Stimulated activated CD8-positive, alpha-beta memory T cell treated with anti-CD3 and anti-CD28 coated beads, Interleukin-4, amount 100 ng/mL, for 1 hour (primary cell): ENCODE measurements at places on chromosomes 16 and 17.

DNA sequence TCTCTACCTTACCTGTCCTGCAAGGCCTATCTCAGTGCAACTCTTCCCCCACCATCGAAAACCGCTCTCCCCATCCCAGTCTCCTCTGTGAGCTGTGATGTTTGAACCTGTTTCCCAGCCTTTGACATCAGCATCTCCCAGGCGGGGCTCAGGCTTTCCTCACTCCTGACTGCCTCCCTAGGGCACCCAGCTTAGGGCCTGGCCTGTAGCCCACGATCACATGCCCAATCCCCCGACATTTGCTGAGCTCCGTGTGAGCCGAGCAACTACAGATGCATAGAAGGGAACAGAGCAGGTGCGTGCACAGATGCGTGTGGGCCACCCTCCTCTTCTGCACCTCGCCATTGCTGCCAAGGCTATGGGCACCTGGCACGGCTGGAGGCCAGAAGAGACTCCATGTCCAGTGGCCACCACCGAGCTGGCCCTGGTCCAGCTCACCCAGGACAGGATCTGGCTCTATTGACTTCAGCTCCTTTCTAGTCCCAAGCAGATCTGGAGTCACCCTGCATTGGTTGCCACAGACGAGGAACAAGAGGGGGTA, 35.5 kb upstream of the CMIP start:
- DNase-seq: no peak

DNA sequence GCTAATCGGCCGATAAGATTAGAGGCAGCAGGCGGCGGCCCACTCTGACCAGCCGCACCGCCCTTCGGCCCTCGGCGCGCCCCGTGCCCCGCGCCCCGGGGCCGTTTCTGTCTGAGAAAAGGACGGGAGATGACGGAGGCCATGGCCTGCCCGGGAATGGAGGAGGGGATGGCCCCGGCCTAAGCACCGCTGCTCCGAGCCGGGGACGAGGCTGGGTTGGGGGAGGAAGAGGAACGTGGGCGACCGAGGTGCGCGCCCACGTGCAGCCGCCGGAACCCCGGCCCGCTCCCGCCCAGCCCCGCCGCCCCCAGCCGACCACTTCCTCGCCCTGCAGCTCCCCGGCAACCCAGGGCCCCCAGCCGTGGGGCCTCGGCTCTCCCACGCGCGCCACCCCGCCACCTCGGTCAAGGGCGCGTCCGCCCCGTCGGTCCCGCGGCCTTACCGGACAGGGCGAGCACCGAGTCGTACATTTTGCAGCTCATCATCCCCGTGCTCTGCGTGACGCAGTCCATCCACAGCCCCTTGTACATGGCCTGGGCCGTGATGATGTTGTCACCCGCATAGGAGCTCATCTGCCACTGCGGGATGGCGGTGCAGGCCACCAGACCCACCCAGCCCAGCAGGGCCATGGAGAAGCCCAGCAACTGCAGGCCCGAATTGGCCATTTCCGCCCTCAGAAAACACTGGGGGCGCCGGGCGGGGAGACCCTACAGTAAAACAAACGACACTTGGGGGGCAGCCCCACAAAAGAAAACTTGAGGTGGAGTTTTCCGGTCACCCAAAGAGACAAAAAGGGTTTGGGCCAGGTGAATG, 693 bp downstream of the CLDN7 start:
- DNase-seq: no peak

- DNase-seq: no peak
These were observed 91.9 kb downstream of the RPTOR start for GRCh38 chr17:80636361-80637018.

DNA sequence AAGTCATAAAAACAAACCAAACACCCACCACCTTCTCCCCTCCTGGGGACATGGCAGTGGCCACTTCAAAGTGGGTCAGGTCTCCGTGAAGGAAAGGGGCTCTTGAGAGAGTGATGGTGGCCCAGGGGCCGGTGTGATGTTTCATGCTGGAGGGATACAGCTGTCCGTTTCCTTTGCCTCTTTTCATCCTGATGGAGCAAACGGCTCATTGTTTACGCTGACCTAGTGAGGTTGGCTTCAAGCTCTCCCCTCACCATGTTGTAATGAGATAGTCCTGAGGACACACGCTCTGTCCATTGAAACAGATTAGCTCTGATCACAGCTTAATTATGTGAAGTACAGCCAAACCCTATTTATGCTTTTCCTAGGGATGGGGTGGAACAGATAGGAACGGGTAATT, 34.2 kb downstream of the CDH13 start:
- DNase-seq: no peak

DNA sequence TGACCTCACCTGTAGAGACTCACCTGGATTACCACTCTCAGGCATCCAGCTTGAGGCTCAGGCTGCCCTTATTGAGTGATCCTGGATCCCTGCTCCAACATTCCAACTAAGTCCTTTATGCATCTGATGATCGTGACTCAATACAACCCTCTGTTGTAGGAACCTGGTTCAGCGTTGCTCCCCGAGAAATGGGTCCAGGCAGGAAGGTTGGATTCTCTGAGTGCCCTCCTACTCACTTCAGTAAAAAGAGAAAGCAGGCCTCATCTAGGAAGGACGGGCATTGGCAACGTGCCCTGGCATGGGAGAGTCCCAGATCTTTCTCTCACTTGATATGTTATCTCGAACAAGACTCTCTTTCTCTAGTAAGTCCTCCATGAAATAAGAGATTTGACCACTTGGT, at the start of gene OR3A1:
Gene OR3A1, minus strand, starts transcription at position 101 of the 400 bp plus-strand sequence. CDS start 5,778 bp downstream, outside the sequence.
- no peak for DNase-seq

GRCh38 chr17:20083156-20083859, 74.1 kb downstream of the SPECC1 start:
- no peak for DNase-seq

DNA sequence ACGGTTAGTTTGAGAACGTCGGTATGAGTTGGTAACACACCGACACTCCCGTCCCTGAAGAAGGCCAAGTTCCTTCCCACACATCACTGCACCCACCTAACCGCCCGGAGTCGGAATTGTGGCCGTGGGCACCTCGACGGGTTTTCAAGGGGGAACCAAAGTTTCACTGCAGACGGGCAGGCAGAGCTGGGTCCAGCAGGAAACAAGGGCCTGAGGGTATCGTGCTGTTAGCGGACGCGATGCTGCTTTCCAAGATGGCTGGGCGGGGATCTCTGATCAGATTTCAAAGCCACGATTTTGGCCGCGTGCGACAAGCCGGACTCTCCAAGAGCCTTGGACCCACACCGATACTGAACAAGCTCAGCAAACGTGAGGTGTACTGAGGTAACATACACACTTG, 82.3 kb upstream of the DOC2B start:
- DNase-seq: no peak

GRCh38 chr16:66270333-66270927, 96.1 kb upstream of the CDH5 start:
- DNase-seq: peak; percentile 19

DNA sequence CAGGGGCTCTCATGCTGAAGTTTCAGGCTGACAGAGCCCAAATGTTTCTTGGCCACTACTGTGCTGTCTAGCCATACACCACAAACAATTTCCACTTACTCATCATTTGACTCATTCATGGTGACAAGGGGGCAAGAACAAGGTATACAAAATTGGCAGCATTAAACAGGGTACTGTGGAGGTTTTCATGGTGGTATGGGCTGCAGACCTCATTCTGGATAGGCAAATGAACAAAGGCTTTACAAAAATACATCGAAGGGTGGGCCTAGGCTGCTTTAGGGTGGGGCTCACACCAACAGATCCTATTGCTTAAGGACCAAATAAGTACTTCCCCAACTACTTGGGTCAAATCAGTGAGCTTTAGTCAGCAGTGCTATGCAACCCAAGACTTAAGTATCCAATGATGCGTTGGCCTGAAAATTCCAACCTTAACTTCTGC, 53.0 kb downstream of the N4BP1 start:
- no peak for DNase-seq

DNA sequence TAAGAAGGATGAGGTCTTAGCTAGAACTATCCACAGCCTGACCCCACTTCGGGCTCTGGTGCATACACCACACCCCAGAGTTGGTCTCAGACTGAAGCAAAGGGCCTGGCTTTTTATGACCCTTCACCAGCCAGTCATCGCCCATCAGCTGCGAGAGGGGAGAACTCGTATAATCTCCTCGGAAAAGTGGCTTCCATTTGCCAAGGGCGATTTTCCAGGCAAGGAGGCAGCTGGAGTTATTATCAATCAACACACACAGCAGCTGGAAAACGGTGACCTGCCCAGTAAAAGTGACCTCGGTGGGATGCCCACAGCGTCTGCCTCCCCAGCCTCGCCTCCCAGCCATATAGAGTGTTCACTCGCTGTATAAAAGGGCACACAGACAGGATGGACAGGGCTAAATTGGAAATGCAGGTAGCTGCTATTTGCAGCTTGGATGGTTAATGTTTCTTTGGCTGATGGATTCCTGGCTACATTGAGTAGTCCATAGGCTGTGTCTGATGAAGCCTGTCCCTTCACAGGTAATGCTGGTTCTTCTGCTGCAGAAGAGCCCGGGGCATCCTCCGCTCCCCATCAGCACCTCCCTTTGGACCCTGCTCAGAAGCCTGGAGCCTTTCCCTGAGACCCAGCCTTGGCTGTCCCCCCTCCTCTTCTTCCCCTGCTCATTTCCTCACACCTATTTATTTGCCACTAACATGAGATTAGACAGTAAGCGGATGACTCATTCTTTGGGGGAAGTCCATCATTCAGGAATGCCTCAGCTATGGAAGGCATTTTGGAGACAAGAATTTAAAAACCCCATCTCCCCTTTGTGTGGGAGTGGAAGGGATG, 45.7 kb downstream of the TMEM186 start:
- DNase-seq: no peak

- DNase-seq: no peak
These were observed 48.6 kb upstream of the MNT start for GRCh38 chr17:2449486-2449885.

DNA sequence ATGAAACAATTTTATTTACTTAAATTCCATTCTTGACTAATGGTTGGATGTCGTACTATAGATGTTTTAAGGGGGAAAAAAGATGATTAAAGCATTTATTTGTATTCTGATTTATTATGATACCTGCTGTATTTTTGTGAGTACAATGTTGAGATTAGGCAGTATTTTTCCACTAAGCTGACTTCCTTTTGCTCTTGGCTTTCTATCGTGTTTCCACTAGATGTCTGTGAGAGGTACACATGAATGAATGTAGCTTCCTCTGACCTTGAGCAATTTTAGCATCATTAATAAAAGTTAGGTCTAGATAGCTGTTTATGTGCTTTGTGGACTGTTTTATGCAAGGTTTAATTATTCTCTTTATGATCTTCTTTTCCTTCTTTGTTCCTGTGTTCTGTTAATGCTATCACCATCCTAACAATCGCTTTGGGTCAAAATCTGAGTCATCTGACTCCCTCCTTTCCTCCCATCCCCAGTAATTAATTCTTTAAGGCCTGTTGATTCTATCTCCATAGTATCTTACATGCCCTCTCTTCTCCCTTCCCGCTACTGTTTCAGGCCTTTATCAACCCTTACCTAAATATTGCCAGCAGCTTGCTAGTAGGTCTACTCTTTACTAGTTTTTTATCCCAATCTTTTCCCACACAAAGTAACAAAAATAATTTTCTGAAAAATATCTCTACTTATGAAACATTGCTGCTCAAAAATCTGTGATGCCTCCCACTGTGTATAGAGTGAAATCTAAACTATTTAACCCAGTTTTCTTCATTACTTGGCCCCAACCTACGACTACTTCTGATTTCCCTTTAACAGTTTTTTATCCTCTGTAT, 76.0 kb downstream of the VMP1 start:
- no peak for DNase-seq

- no peak for DNase-seq
These were observed 491 bp downstream of the TRAP1 start for GRCh38 chr16:3716831-3717234.

GRCh38 chr17:78338486-78339259, 21.2 kb downstream of the SOCS3 start:
- DNase-seq: no peak

DNA sequence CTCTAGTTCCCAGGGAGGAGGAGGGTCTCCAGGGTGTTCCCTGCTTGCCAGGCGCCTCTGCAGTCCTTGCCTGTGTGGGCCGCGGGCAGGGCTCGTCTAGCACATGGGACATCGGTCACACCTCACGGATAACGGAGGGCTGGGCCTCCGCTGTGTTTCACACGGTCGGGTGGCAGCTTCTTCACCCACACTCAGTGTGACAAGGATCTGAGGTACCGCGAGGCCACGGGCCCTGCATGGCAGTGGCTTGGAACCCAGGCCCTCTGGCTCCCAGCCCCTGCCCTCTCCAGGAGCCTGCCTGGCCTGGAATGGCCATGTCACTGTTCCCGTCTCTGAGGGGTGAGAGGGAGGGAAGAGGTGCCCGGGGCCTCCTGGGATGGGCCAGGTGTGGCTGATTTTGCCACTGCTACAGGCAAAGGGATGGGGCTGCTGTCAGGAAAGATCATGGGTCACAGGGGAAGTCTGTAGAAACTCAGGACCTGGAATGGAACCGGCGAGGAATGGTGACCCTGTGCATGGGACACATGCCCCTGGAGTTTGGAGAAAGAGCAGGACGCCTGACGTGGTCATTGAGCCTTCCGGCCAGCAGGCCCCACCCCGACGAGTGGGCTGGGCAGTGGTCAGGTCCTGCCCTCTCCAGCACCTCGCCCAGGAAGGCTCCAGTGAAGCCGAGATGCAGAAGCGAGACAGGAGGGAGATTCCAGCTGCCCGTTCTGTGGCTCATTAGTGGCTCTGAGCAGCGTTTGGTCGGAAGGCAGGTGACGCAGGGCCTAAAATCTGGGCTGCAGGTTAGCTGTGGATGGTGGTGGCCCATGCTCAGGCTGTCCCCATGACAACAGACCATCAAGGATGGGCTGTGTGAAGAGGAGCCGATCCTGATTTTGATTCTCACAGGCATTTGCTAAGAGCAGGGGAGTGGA, 76.5 kb upstream of the GSE1 start:
- DNase-seq: no peak

GRCh38 chr16:85057948-85058347, 30.4 kb downstream of the KIAA0513 start:
- no peak for DNase-seq

GRCh38 chr16:80985611-80986010, 21.1 kb downstream of the CMC2 start:
- no peak for DNase-seq

- no peak for DNase-seq
These were observed 66.7 kb downstream of the C16orf95 start for GRCh38 chr16:87250431-87250960.

GRCh38 chr16:51949282-51949681, 597.7 kb downstream of the TOX3 start:
- DNase-seq: no peak

GRCh38 chr16:31869511-31870201, 4.0 kb upstream of the ZNF267 start:
- no peak for DNase-seq
